ENCODE measurements at places on chromosomes 16 and 17. TPM values are rescaled to one million over a fixed set of nuclear protein-coding genes. Genes with fewer than 3 reads are reported as not detected.

The BORCS6 gene
- 5.9 TPM for total RNA-seq

The NPIPB6 gene
- 0.29 TPM for total RNA-seq

DNA sequence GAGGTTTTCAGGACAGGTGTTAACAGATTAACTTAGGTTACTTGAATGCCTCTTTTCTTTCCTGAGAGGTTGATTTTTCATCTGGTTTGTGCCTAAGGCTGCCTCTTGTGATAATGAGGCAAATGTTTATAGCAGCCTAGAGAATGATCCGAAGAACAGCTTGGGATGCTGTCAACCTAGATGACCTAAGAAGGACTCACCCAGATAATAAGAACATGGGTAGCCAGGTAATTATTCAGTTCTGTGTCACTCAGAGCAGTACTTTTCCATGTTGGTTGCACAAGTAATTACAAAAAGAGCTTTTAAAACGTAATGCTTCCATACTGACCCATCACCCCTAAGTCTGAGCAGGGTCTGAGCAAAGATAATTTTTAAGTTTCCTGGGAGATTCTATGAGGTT, 60.3 kb downstream of the CHD9 start:
- DNase-seq, result no peak

The G6PC1 gene
- total RNA-seq, result not detected

The MPP2 gene
- 0.96 TPM for total RNA-seq

DNA sequence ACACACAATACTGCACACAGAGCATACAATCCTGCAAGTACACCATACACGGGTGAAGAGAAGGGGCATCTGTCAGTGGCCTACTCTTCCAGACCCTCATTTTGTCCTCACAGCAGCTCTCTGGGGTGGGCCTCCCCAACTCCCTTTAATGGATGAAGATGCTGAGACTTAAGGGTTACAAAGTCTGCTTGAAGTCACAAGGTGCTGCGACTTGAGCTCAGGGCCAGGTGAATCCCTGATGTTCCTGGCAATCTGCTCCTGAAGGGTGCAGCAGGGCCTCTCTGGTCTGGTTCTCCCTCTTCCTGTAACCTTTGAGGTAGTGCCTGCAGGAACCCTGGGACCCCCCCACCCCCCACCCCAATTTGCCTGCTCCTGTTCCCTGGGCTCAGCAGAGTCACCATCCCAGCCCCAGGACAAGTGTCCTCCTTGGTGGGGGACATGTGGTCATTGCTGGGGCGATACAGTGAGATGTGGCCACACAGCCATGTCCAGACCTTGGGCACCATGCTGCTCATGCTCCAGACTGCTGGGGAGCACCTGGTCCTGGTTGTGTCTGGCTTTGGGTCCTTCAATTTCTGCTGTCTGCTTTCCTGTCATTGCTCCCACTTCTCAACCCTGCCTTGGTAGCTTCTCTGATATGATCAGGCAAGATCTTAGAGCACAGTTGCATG, 107.5 kb downstream of the METRNL start:
- no peak for DNase-seq

DNA sequence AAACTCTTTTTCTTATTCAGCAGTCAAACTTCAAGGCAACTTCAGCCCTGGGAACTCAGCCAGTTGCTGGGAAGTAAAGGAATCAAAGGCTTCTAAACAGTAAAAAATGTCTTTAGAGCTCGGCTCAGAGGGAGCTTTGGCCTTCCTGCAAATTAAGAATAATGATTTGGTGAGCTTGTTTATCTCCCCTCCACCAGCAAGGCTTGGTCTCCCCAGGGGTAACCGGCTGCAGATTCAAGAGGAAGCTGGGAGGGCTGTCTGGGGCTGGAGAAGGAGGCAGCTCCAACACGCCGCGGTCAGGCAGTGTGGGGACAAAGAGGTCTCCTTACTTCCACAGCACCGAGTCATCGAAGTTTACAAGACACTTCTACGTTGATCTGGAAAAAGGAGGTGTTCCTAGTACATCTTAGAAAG, 17.7 kb upstream of the DOC2B start:
- no peak for DNase-seq
